Temporal lobe (tissue), 4 donors: ENCODE measurements at places on chromosomes 12 and 14. TPM values are rescaled to one million over a fixed set of nuclear protein-coding genes. Genes with fewer than 3 reads are reported as not detected.

The EFS gene
- 11.1 TPM for total RNA-seq

The DYNLL1 gene
- total RNA-seq, result 220 TPM

The DLK1 gene
- total RNA-seq, result 0.25 TPM

The KCNH3 gene
- total RNA-seq, result 3.2 TPM

The KRR1 gene
- total RNA-seq, result 35.2 TPM

The CCDC198 gene
- total RNA-seq, result not detected

The ASIC1 gene
- total RNA-seq, result 24.6 TPM

The IL23A gene
- not detected for total RNA-seq

The GPATCH2L gene
- 63.7 TPM for total RNA-seq

The DPF3 gene
- 4.9 TPM for total RNA-seq

The MYF6 gene
- 0.74 TPM for total RNA-seq

The TCL1B gene
- total RNA-seq, result not detected

The ITGA5 gene
- 5.2 TPM for total RNA-seq

The ASCL1 gene
- total RNA-seq, result 8.6 TPM

The MGST1 gene
- total RNA-seq, result 0.98 TPM

The ALDH1L2 gene
- 6.4 TPM for total RNA-seq

The PPP4R4 gene
- total RNA-seq, result 0.49 TPM

The DDX51 gene
- total RNA-seq, result 8.9 TPM

The CDKN1B gene
- total RNA-seq, result 107 TPM

The RALGAPA1 gene
- 151 TPM for total RNA-seq

The CPNE6 gene
- total RNA-seq, result 46.2 TPM

The IFT43 gene
- 18.4 TPM for total RNA-seq

The CLEC12A gene
- 0.25 TPM for total RNA-seq

The PTPRQ gene
- total RNA-seq, result 0.49 TPM

The ATF7 gene
- total RNA-seq, result 7.1 TPM

The AHNAK2 gene
- 34.4 TPM for total RNA-seq
